Activated CD4-positive, alpha-beta T cell treated with anti-CD3 and anti-CD28 coated beads, Interleukin-2, amount 10 ng/mL, durations not matched to agents 24 days and 14 days (primary cell): ENCODE measurements at places on chromosomes 2 and 18. TPM values are rescaled to one million over a fixed set of nuclear protein-coding genes. Genes with fewer than 3 reads are reported as not detected.

The TUBA3D gene
- not detected in 2 replicates for total RNA-seq

The PTPRN gene
- total RNA-seq: 0.07 TPM in 1 of 2 replicates, not detected in the other

The BOLL gene
- not detected in 2 replicates for total RNA-seq

The SERPINB12 gene
- not detected in 2 replicates for total RNA-seq

The GNLY gene
- 54.1 and 58.5 TPM in 2 replicates for total RNA-seq

The SIX2 gene
- not detected in 2 replicates for total RNA-seq

The HOXD13 gene
- total RNA-seq: not detected in 2 replicates

The PCARE gene
- total RNA-seq: not detected in 2 replicates

The GAD1 gene
- total RNA-seq: 10.8 and 13.3 TPM in 2 replicates

The GBX2 gene
- not detected in 2 replicates for total RNA-seq

The RESP18 gene
- not detected in 2 replicates for total RNA-seq

The FNDC4 gene
- not detected in 2 replicates for total RNA-seq

The TMEM214 gene
- total RNA-seq: 93.4 and 98.6 TPM in 2 replicates

The HTR2B gene
- total RNA-seq: 0.09 TPM in 1 of 2 replicates, not detected in the other

The KCNK3 gene
- total RNA-seq: not detected in 2 replicates

The GREB1L gene
- not detected in 2 replicates for total RNA-seq

The BMP10 gene
- not detected in 2 replicates for total RNA-seq

The SERPINB2 gene
- total RNA-seq: not detected in 2 replicates

The ZNF396 gene
- 0.19 and 0.26 TPM in 2 replicates for total RNA-seq

The IER3IP1 gene
- total RNA-seq: 16.0 and 16.2 TPM in 2 replicates

The ABCG5 gene
- not detected in 2 replicates for total RNA-seq
